AG04449 (cell line): ENCODE measurements at places on chromosomes 2 and 18.

DNA sequence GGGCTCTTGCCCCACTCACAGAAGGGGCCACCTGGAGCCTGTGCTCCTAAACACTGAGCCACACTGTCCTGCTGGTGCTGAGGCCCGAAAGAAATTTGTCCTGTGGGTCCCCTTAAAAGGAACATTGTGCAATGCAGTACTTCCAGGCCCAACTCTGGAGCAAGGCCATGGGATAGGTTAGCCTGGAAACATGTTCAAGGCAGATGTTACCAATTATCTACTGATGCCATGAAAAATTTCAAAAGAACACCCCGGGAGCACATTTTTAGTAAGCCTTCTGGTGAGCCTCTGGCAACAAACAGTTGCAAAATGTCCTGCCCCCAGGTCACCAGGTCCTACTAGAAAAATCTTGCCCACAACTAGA lies 12.3 kb upstream of the PTMA start:
- DNase-seq = no peak

DNA sequence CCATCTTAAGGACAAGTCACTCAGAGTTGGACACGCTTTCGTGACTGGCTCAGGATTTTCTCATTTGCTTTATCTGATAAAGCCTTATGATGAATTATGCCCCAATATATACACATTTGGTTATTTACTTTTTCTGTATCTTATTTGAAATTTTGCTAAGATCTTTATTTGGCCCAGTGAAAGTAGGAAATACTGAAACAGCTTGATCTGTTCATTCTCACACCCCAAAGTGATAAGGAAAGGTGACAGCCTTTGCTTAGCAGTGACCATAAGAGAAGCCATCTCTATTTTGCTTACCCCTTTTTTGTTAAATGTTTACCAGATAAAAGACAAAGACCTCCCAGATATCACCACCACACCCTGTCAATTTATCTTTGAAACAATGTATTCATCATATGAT lies 428.3 kb downstream of the PARD3B start:
- DNase-seq = no peak

- no peak for DNase-seq
These were observed 29.4 kb downstream of the FAM210A start for GRCh38 chr18:13696961-13697360.

- DNase-seq = no peak
These were observed 66.3 kb downstream of the SLC66A2 start for GRCh38 chr18:79884963-79885728.

- DNase-seq = no peak
These were observed 1.6 kb upstream of the RBM45 start for GRCh38 chr2:178110681-178111080.

GRCh38 chr2:149018981-149019380 lies 19.5 kb upstream of the LYPD6B start:
- no peak for DNase-seq
